ENCODE measurements at places on chromosomes 12 and 14.

DNA sequence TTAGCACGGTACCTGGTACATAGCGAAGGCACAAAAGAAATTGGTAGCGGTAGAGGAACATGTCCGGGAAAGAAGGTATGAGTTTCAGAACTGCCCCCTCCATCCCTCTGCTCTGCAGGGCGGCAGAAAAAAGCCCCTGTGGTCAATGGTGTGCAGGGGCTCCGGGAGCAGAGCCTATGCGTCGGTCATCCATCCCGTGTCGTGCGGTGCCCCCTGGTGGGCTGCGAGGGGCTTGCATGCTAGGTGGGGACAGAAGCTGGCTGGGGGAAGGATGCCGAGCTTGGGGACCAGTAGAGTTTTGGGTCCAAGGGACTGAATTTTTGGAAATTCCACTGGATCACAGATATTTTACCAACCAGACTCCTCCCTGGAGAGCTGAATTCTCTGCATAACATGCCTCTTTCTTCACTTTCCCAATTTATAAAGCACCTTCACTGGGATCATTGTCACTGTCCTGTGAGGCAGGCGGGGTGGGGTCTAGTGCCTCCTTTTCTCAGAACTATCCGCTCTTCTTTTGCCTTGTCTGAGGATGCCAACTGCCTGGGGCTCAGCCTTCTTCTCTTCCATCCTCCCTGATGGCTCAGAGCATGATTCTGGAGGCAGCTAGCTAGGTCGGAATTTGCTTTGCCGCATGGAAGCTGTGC lies 148.7 kb downstream of the SMOC1 start:
- peak; percentile 41 for DNase-seq

GRCh38 chr14:75566321-75566720 lies 12.1 kb upstream of the FLVCR2 start:
- peak; percentile 63 for DNase-seq

- DNase-seq, result no peak
Observed at GRCh38 chr12:41731691-41732090, 413.0 kb downstream of the GXYLT1 start.

- no peak for DNase-seq
Observed at GRCh38 chr12:4813741-4814140, 93.5 kb downstream of the GALNT8 start.

GRCh38 chr12:107748472-107748871 lies 12.5 kb downstream of the PRDM4 start:
- DNase-seq, result no peak

- DNase-seq, result no peak
Observed at GRCh38 chr12:111105294-111105693, 184.9 kb upstream of the MYL2 start.

GRCh38 chr14:36293824-36294223 lies 26.6 kb downstream of the MBIP start:
- DNase-seq, result no peak

GRCh38 chr12:122845865-122846621 lies 10.8 kb downstream of the HIP1R start:
- no peak for DNase-seq

DNA sequence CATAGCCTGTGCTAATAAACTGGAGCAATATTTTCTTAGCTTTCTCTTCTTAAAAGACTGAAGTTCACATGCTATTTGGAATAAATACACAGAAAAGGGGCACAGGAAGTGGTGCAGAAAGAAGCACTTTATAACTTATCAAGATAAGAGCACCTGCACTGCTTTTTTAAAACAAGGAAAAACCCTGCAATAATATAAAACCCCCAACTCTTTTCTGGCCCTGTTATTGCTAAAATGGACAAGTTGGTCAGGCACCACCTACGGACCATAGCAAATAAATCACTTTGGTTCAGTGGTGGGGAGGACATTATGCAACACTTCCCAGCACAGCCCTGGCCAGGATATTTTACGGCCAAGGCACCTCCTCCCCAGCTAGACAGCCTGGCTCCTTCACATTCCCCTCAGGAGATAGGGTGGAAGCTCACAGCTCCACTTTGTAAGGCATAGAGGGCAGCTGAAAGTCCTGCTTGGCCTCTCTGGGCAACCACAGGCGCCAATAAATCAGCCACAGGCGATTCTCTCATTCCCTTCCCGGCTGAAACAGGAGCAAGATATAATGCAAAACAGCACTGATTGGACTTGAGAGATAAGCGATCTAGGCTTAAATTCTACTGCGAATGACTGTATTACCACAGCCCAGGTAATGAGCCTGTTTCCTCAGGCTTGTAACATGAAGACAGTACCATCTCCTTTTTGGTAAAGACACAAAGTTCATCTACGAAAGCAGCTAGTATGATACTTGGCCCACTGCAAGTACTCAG lies 2.0 kb downstream of the ZBTB25 start:
- no peak for DNase-seq

GRCh38 chr14:61255968-61256367 lies 25.2 kb downstream of the TMEM30B start:
- no peak for DNase-seq

- DNase-seq, result no peak
Observed at GRCh38 chr14:95547272-95547625, 12.4 kb downstream of the GLRX5 start.

- DNase-seq, result no peak
Observed at GRCh38 chr14:38122241-38122640, 85.5 kb upstream of the SSTR1 start.

DNA sequence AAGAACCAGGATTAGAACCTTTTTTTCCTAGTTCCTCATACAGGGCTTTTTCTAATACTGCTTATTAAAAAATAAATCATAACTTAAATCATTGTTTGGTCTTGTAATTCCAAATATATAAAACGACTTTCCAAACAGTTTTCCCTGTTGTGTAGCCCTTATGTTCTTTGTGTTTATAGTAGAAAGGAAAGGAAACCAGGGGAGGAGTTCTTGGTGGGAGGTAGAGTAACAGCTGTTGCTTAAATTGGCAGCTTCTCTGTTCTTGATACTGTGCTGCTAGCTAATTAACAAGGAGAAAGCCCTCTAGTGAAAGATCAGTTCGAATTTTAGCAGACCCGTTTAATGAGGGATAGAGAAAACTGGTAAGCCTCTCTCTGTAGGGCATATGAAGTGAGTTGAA lies 15.0 kb downstream of the SRP54 start:
- DNase-seq, result no peak

DNA sequence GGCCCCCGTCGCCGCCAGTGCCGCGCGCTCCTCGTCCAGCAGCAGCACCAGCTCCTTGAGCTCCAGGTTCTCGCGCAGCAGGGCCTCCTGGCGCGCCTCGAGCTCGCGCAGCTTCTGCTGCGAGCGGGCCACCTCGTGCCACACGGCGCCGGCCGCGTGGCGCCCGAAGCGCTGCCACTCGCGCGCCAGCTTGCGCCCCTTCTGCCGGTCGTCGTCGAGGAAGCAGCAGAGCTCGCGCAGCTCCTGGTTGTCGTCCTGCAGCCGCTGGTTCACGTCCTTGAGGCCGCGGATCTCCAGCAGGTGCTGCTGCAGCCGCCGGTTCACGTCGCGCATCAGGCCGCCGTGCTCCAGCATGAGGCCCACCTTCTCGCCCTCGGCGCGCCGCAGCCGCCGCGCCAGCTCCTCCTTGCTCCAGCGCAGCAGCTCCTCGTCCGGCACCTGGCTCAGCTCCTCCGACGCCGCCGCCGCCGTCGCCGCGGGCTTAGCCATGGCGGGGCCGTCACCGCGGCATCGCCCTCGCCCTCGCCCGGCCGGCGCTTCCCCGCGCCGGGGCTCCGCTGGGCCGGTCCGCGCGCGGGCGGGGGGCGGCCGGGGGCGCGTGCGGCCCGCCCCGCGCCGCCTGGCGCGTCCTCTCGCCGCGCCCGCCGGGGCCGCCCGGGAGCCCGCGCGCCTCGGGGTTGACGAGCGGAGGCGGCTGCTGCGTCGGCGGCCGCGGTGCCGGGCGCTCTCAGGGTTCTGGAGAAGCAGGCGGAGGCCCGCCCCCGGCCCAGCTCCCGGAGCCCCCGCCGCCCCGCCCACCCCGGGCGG lies at the start of gene CCDC85C:
CCDC85C (minus strand) TSS at position 737 of the 807 bp plus-strand sequence; CDS start at position 489, 248 bp downstream.
- peak; percentile 47 for DNase-seq

- DNase-seq, result no peak
Observed at GRCh38 chr12:1552911-1553491, 41.4 kb downstream of the FBXL14 start.

- peak; percentile 71 for DNase-seq
Observed at GRCh38 chr12:71755146-71755892, 656 bp downstream of the RAB21 start.

DNA sequence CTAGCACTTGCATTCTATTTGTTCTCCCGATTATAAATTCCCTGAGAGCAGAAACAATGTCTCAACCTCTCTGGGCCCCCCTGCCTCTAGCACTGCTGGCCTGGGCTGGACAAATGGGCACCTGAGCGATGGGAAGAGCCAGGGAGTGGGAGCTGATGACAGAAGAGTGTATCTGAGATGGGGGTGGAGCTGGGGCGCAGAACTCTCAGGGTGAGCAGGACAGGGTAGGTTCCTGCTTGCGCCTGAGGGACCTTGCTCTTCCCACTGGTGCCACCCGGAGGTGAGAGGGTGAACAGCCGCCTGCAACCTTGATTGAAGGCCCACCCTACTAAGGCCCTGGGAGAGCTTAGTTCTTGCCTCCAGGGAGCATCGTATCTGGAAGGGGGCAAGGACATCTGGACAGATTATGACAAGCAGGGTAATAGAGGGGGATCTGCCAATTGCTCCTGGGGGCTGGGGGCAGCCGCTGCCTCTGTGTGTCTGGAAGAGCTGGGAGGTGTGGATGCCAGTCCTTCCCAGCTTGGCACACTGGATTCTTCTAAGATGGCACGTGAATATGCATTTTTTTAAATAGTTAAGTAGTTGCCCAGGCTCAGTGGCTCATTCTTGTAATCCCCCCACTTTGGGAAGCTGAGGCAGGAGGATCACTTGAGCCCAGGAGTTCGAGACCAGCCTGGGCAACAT lies 43.0 kb upstream of the TSPAN9 start:
- peak; percentile 28 for DNase-seq
